CD4-positive, alpha-beta T cell treated with Interleukin-17A for 4 hours (primary cell): ENCODE measurements at places on chromosomes 11 and 22.

DNA sequence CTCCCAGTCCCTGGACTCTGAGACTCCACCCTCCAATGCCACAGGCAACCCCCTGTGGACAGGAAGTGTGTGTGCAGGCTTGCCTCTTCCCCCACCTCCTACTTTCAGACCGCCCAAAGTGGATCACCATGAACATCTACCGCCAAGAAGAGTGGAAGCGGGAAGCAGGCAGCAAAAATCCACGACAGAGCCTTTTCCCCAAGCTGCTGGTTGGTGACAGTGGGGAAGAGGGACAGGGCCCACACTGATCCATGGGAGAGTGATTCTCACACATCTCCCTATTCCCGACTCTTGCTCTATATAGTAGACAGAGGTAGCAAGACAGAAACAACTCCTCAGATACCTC lies 53.4 kb upstream of the SPATA19 start:
- DNase-seq = no peak

DNA sequence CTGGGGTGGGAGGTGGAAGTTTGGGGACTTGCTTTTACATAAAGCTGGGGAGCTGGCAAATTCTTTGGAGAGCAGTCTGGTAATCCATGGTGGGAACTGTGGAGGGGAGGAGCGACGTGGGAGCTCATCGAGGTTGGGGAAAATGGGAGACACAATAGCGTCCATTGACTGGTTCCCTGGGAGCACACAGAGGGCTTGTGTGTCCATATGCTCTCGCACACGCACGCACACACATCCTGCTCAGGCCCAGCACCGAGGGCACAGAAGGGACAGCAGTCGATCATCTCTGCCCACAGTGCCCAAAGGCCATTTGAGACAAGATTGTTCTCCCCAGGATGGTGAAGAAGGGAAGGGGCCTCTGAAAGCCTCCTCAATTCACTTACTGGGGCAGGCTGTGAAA lies 53.7 kb downstream of the FBXO7 start:
- no peak for DNase-seq

DNA sequence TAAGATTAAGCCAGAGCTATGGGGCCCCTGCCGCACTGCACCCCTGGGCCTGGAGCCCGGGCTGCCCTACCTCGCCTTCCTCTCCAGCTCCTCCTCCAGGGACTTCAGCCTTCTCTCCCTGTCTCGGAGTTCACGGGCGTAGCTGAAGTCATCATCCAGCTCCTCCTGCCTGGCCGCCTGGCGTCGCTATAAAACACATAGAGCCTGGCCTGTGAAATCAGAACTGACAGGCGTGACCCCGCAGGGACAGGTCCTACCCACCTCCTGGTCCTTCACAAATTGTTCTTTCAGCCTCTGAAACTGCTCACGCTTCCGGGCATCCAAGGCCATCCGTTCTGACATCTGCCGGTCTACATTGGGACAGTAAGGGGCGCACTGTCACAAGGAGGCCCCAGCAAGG lies 20.8 kb downstream of the TUBGCP6 start:
- no peak for DNase-seq

GRCh38 chr11:45982656-45983470 lies 60.4 kb downstream of the LARGE2 start:
- DNase-seq = no peak

DNA sequence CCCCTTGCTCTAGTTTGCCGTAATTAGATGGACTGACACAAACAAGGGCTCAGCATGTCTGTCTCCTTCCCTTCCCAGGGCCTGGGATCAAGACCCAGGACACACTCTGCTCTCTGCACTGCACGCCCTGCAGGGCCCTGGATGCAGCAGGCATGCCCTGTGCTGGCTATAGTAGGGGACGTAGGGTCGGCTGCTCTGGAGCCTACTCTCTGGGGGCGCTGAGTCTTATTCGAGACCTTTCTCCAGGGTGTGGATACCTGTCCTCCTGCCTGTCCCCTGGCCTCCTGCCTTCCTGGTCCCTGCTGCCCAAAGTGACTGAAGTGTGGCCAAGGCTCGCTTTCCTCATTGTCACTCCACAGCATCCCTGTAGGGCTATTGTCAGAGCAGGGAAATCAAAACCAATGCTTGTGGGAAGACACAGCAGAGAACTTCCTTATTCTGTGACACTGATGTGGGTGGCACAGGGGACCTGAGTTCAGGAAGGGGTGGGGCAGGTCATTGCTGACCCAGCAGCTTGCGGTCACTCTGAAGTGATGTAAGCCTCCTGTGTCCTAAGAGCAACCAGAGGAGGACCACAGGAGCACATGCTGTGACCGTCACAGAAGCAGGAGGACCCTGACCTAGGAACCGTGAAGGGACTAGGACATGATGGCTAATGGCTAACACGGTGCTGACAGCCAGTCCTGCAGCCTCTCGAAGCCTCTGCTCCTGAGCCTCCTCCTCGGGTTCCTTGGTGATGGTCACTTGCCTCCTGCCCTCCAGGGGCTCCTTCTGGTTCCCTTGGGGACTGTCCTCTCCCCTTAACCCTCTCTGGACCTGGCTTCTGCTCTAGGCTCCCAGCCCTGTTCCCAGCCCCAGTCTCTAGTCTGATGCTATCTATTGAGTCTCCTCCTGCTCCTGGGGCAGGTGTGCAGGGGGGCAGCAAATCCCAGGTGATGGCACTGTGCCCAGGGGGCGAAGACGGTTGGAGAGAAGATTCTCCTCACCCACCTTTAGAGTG lies 10.3 kb downstream of the APOBEC3A start:
- DNase-seq = no peak

DNA sequence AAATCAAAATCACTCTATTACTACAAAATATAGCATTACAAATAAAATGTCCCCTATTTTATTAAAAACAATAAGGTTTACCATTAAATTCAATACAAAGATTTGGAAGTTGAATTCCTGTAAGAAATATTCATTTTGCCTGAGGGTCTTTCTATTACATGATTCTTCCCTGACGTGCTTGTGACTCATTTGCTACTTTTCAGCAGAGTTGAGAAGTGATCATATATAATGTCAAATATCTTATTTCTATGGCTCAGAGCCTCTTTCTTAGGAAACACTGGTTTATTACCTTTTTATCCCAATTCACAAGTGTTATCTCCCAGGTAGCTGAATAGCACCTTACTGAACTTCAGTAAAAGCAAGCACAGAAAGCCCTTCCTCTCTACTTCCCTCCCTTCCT lies 65.2 kb upstream of the CNTN5 start:
- DNase-seq = no peak

DNA sequence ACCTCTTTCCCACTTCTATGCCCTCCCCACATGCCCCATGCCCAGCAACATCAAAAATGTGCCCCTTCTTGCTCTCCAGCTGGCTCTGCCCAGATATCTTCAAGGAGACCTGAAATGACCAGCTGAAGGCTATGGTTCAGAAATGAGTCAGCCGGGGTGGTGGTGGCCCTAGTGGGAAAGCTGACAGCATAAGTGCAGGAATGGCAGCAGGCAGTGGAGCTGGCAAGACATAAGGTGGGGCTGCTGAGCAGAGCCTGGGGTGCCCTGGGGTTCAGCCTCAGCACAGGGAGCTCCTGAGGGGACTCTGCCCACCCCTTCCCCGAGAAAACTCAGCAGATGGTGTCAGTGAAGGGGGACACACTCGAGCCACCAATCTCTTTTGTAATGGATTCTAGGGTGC lies 593.4 kb downstream of the BUD13 start:
- DNase-seq = no peak

GRCh38 chr11:122851366-122851966 lies 13.2 kb downstream of the CRTAM start:
- peak; percentile 32 for DNase-seq

- peak; percentile 77 for DNase-seq
Observed at GRCh38 chr11:121451178-121451985, 732 bp upstream of the SORL1 start.
